Smooth muscle cell of trachea (primary cell): ENCODE measurements at places on chromosomes 5 and 9. TPM values are rescaled to one million over a fixed set of nuclear protein-coding genes. Genes with fewer than 3 reads are reported as not detected.

The FRMD3 gene
- total RNA-seq: 0.44 and 1.2 TPM in 2 replicates

The SHC3 gene
- 24.9 and 61.4 TPM in 2 replicates for total RNA-seq

The DBH gene
- total RNA-seq: not detected in 2 replicates

The FST gene
- total RNA-seq: 39.2 and 73.6 TPM in 2 replicates

The PROB1 gene
- 1.2 and 2.6 TPM in 2 replicates for total RNA-seq

The UBAP2 gene
- total RNA-seq: 16.2 and 19.6 TPM in 2 replicates

The CACFD1 gene
- total RNA-seq: 8.7 and 13.4 TPM in 2 replicates

The DIPK1B gene
- total RNA-seq: 0.58 and 2.2 TPM in 2 replicates

The SPEF2 gene
- 4.1 and 5.2 TPM in 2 replicates for total RNA-seq

The CMBL gene
- total RNA-seq: 12.8 and 24.0 TPM in 2 replicates

The SLCO6A1 gene
- total RNA-seq: not detected in 2 replicates

The ZDHHC11B gene
- total RNA-seq: 0.29 TPM in 1 of 2 replicates, not detected in the other

The KIF4B gene
- total RNA-seq: 0.15 and 0.17 TPM in 2 replicates

The IL4 gene
- not detected in 2 replicates for total RNA-seq

The IZUMO3 gene
- total RNA-seq: not detected in 2 replicates

The NHP2 gene
- 101 and 189 TPM in 2 replicates for total RNA-seq

The GOLM1 gene
- 50.2 and 54.6 TPM in 2 replicates for total RNA-seq

The TRIM23 gene
- 25.0 and 34.4 TPM in 2 replicates for total RNA-seq

The PCDHGA5 gene
- total RNA-seq: 2.8 and 3.5 TPM in 2 replicates

The ASTN2 gene
- total RNA-seq: 8.9 and 24.8 TPM in 2 replicates

The PCDHGA10 gene
- 13.8 and 14.7 TPM in 2 replicates for total RNA-seq

The SV2C gene
- not detected in 2 replicates for total RNA-seq

The MUSK gene
- total RNA-seq: 1.7 and 1.9 TPM in 2 replicates

The COL15A1 gene
- total RNA-seq: 12.6 and 15.1 TPM in 2 replicates

The ECM2 gene
- total RNA-seq: 5.7 and 6.1 TPM in 2 replicates

The SPINK4 gene
- total RNA-seq: not detected in 2 replicates

The NDUFAF2 gene
- 20.7 and 33.2 TPM in 2 replicates for total RNA-seq

The CENPK gene
- 2.8 and 20.9 TPM in 2 replicates for total RNA-seq

The CTSV gene
- 0.33 and 1.5 TPM in 2 replicates for total RNA-seq

The RASGEF1C gene
- total RNA-seq: not detected in 2 replicates

The CETN3 gene
- 7.6 and 21.2 TPM in 2 replicates for total RNA-seq

The SCGB3A2 gene
- not detected in 2 replicates for total RNA-seq

The ECSCR gene
- total RNA-seq: 0.33 and 1.2 TPM in 2 replicates
